ENCODE measurements at places on chromosomes 5 and 9.

- no peak for DNase-seq
These were observed 244.4 kb downstream of the RFX3 start for GRCh38 chr9:3281399-3281798.

DNA sequence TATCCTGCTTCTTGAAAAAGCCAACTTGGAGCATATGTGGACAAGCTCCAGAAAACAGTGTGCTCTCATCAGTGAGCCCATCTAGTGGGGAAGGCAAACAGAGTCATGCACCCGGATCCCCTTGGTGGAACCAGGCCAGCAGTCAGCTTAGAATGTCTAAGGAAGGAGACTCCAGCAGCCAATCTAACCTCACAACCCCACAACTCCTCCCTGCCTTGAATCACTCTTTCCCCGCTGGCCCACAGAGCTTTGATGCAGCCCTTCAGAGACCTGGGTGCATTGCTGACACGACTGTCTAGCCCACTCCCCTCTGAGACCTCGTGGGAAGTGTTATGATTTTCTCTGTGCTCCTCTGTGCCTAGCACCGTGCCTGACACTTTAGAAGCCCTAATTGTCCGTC, 623.7 kb downstream of the BNC2 start:
- no peak for DNase-seq

DNA sequence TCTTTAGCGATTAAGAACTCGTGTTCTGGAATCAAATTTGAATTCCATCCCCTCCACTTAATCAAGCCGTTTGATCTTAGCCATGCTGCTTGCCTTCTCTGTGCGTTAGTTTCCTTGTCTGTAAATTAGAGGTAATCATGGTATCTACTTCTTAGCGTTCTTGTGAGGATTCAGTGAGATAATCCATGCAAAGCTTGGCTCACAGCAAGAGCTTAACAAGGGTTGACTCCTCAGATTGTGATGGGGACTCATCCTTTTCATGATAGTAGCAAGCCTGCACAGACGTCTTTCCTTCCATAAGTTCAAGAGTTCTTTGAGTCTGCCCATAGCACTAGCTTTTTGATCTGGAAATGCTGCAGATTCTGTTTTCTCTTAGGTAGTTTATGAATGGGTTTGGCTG, 72.8 kb downstream of the TRIO start:
- no peak for DNase-seq

GRCh38 chr5:16936150-16936988, at the start of gene MYO10:
Gene MYO10 (minus strand): TSS chr5:16936288. CDS start chr5:16935808, 480 bp downstream.
- DNase-seq: peak; percentile 38

- DNase-seq: no peak
These were observed 65.7 kb upstream of the ANKH start for GRCh38 chr5:14937254-14937653.

DNA sequence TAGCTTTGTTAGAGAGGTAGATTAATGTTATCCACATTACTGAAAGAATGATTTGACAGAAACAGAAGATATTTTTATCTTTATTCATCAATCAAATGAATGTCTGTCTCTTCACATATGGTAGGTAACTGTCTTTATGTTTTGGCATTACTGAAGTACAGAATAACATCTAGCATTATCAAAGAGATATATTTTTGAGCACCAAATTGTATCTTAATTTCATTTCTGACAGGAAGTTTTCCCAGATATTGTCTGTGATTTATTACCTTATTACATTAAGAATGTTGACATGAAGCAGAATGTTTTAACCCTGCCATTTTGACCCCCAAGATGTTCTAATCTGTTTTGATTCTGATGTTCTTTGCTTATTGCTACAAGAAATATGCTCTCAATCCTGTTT, 20.3 kb downstream of the CNTRL start:
- no peak for DNase-seq

GRCh38 chr9:129640086-129640870, 1.7 kb downstream of the ASB6 start:
- no peak for DNase-seq

GRCh38 chr5:3671337-3671736, 75.7 kb downstream of the IRX1 start:
- DNase-seq: no peak

- DNase-seq: no peak
These were observed 3.9 kb downstream of the RASGRF2 start for GRCh38 chr5:80963966-80964481.

DNA sequence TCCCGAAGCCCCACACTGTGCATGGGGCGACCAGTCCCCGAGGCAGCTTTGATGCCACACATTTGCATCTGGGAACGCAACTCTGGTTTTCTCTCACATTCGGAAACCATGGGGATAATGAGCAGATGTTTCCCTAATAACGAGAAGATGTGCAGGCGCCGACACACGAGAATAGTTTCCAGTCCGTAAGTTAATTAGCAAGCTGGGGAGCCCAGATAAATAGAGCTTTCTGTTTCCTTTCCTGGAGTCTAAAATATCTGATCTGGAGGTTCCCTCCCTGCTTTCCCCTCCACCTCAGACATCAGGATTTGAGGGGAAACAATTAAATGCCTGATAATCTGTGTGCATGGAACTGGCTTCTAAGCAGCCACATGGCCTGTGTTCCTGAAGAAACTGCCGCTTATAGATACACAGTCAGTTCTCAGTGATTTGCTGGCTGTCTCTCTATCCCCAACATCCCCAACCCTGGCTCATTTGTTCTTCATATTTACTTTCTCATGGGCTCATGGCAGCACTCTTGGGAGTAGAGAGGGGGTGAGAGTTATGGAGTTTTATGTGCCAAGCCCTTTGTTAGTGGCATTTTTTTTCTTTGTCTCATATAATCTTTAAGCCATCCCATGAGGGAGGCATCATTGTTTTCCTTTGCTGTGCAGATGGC, 62.8 kb downstream of the PDZD2 start:
- DNase-seq: no peak

- DNase-seq: no peak
These were observed 343.6 kb downstream of the CSNK1G3 start for GRCh38 chr5:123855609-123856008.

DNA sequence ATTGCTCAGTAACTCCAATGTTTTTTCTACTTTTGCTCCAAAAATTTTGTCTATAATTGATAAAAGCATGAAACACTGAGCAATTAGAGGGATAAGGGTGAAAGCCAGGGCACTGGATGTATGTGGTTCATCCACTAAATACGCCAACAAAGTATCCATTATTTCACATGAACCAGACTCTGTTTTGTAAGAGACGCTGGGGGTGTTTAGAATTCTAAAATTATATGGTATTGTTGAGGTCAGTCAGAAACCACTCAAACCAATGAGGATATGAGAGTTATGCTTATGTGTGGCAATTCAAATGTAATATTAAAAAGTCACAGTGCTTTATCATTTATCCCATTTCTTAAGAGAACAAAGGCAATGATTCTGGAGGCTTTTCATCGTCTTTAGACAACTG, 220.2 kb downstream of the EFNA5 start:
- no peak for DNase-seq

GRCh38 chr9:112233769-112234168, 58.7 kb upstream of the SUSD1 start:
- DNase-seq: no peak

GRCh38 chr5:33321026-33321425, 119.7 kb upstream of the TARS1 start:
- DNase-seq: no peak

GRCh38 chr5:108266242-108266641, 115.7 kb downstream of the FBXL17 start:
- no peak for DNase-seq

- DNase-seq: no peak
These were observed 300.3 kb upstream of the GRAMD2B start for GRCh38 chr5:126122942-126123341.

GRCh38 chr5:84379749-84380148, 4.9 kb downstream of the EDIL3 start:
- no peak for DNase-seq

GRCh38 chr9:122314165-122314564, 49.5 kb downstream of the MRRF start:
- DNase-seq: no peak

DNA sequence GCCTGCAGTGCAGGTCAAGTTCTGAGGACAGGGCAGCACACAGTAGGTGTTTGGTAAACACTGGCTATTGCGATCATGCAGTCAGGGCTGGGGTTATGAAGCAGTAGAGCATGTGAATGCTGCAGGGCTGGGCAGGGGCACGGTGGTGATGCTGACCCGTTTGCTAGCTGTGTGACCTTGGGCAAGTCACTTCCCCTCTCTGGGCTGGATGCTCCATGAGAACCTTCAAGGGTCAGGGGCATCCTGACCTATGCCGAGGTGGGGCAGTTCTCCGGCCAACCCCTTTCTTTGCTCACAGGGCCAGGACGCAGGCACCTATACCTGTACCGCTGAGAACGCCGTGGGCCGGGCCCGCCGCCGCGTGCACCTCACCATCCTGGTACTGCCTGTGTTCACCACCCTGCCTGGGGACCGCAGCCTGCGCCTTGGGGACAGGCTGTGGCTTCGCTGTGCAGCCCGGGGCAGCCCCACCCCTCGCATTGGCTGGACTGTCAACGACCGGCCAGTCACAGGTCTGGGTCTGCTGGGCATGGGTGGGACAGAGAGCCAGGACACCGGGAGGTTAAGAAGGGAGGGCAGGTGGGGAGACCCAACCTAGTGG, 39.0 kb upstream of the ASS1 start:
- no peak for DNase-seq

Data from stimulated activated CD4-positive, alpha-beta T cell treated with anti-CD3 and anti-CD28 coated beads, Interleukin-2, amount 100 ng/mL, for 4 hours (primary cell).